ENCODE measurements at places on chromosomes 5 and 9.

DNA sequence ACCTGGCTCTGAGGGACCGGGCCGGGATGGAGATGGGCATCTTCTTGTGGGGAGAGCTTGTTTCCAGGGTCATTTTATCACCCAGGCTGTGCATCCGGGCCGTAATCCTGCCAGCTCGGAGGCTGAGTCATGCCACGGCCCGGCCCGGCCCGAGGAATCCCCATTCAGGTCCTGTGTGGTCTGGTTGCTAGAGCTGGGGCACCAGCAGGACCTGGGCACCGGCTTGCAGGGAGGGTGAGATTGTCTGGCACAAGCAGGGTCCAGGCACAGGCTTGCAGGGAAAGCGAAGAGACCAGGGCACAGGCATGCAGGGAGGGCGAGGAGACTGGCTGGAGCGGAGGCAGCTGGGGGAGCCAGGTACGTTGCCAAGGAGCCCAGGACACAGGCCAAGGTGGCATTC is 106.8 kb downstream of the RXRA start:
- no peak for DNase-seq

DNA sequence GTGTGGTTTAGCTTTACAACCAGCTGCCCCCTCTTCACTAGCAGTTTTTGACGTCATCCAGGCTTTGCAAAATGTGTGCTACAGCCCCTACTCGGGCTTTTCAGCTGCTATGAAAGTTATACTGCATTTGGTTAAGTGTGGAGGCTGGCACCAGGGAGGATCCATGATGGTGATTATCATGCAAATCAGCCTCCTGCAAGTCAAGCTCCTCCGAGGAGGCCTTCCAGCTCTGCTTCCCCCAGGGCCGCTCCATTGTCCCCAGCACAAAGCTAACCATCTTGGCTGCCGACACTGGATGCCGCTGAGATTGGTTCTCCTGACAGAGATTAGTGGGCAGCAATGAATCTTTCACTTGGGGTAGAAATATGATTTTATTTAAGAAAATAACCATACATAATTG is 159.6 kb downstream of the NR2F1-AS1 start:
- DNase-seq: no peak

DNA sequence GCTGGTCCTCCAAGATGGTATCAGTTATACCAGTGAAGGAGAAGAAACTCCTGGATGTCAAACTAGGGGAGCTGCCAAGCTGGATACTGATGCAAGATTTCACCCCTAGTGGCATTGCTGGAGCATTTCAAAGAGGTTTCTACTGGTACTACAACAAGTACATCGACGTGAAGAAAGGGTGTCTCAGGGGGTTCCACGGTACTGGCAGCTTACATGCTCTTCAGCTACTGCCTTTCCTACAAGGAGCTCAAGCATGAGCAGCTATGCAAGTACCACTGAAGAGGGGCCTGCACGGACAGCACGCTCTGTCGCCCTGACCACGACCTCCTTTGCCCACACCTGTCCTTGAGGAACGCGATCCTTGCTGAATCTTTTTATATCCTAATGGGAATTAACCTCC is 19.5 kb downstream of the ACTL7B start:
- DNase-seq: no peak

DNA sequence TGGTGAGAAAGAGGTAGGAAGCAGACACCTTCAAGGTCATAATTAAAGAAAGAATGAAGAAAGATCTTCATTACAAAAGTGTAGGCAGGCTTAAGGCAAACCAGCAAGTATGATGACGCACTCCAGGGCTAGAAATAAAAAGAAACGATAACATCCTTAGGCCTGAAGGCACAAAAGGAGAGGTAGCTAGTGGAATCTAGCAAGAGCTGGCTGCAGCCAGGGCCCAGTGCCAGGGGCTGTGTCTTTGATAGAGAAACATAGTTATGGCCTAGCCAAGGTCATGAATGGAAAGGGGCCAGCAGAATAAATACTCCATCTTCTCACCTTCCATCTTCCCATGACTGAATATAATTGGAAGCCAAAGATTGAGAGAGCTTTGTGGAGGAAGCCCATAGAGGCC is 6.8 kb upstream of the SH3TC2 start:
- DNase-seq: no peak

- DNase-seq: no peak
These were observed 64.9 kb downstream of the CETN3 start for GRCh38 chr5:90344689-90345088.

GRCh38 chr9:27571011-27571410 is 2.3 kb downstream of the C9orf72 start:
- no peak for DNase-seq

DNA sequence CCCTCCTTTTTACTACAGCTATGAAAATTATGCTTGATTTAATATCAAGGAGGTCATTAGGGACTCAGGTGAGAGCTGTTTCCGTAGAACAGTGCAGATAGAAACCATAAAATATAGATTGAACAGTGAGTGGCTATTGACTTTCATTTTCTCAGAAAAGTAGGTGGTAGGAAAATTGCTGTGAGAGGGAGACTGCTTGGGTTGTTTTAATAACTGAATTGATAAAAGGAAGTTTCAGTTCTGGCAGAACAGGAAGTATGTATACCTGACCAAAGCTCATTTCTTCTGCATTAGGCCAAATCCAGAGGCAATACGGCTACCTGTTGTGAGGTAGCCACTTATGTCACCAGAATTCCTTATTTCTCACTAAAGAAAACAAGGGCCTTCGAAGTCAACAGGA is 761.7 kb upstream of the ARRDC3 start:
- no peak for DNase-seq

GRCh38 chr5:173010547-173011464 is 27.2 kb downstream of the ATP6V0E1 start:
- no peak for DNase-seq

DNA sequence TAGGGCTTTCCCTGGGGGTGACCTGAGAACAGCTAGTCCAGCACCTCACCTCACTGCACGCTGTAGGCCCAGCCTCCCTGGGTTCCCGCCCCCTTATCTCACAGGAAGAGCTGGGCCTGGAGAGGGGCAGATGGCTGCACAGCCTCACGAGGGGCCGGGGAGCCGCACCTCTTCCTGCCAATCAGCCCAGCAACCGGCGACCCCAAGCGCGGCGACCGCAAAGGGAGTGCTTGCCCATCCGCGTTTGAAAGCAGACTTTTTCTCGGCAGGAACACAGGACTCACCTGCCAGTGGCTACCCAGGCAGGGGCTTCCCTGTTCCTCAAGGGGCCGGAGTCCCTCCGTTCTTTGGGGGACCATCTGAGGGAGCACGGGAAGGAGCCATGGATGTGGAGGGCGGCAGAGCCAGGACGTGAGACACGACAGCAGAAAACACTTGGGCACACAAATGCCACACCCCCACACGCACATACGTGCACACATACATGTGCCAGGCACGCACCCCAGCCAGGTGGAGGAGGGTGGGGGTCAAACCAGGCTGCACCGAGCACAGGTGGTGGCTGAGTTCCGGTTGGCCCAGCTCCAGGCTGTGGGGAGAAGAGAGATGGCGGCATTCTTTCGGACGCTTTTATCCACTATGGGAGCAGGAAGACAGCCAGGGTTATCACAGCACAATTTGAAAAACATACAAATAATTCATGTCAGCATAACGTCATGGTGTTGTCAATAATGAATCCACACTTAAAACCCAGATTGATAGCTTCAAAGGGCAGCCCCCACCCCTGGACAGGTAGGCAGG is 11.3 kb downstream of the TMEM250 start:
- DNase-seq: no peak

DNA sequence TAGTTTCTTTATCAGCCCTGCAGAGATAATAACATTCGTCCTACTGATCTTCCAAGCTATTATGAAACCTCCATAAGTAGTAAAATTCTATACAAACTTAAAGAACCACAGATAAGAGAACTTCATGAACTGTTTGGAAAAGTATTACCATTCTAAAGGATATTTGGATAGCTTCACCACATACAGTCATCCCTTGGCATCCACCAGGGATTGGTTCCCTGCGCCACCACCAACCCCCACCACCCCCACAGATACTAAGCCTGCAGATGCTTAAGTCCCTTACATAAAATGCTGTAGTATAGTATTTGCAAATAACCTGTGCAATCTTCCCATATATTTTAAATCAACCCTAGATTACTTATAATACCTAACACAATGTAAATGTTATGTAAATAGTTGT is 61.4 kb upstream of the SHISAL2B start:
- DNase-seq: no peak

- DNase-seq: no peak
These were observed 63.7 kb upstream of the PRR16 start for GRCh38 chr5:120400356-120400755.

DNA sequence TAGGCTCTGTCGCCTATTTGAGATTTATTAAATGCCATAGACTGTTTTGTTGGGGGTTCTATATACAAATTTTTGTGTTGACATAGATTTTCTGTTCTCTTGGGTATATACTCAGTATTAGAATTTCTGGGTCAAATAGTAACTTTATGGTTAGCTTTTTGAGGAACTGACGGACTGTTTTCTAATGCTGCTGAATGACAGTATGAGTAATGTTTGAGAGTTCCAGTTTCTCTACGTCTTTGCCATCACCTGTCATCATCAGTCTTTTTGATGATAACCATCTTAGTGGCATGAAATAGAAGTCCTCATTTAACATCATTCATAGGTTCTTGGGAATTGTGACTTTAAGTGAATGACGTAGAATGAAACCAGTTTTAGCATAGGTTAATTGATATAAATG is 60.1 kb downstream of the CCDC171 start:
- DNase-seq: no peak

GRCh38 chr5:17190242-17190778 is 27.1 kb upstream of the BASP1 start:
- no peak for DNase-seq
